ENCODE measurements at places on chromosomes 3 and 15.

DNA sequence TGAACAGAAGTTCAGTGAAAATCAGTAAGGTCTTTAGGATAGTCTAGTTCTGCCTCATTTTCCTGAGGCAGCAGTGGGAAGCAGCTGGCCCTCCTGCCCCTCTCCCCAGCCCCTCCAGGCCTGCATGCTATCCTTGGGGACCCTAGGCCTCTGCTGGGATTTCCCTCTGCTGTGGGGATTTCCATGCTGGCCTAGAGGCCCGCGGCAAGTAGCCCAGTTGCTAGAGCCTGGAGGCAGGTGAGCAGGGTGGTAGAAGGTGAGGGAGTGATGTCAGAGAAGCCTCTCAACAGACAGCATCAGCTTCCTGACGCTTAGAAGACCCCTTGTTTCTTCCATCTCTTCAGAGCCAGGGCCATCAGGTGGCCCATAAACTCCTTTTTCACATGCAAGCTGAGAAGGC, 305.8 kb upstream of the THBS1 start:
- no peak for DNase-seq

GRCh38 chr3:82596805-82597204, 835.4 kb upstream of the GBE1 start:
- DNase-seq, result no peak

DNA sequence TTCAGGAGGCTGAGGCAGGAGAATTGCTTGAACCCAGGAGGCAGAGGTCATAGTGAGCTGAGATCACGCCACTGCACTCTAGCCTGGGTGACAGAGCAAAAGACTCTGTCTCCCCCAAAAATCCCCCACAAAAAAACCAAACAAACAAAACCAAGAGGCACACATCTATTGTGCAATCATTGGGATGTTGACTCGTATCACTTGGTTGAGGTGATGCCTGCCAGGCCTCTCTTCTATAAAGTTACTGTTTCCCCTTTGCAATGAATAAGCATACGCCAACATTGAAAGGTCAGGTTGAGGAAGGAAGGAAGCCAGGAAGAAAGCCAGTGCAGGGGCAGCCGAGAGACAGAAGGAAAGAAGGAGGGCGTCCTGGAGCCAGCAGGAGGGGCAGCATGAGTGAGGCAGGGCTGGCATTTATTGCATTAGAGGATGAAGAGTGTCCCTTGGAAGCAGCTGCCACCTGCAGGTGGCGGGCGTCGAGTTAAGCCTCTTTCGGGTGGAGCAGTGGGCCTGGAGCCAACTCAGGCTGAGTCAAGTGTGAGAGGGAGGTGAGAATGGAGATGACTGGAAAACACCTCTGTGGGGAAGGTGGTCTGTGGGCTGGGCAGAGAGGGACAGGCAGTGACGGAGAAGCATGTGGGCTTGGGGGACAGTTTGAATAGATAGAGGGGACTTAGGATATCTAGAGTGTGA, 8.3 kb upstream of the CSPG4 start:
- no peak for DNase-seq

DNA sequence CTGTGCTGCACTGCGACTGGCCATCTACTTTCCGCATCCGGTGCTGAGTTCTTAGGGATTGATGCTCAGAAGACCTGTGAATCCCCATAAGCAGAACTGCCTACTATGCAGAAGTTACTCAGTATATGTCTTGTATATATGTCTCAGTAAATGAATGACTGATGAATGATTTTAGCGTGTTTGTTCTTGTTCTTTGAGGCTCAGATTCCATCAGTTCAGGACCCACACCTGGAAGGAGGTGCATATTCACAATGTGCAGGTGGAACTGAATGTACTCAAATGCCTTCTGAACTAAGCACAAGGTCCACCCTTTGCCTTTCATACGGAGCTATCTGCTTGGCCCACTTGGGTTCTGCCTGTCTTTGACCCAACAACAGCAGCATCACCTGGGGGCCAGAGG, 19.8 kb downstream of the TNFAIP8L3 start:
- DNase-seq, result no peak

- DNase-seq, result no peak
These were observed 86.8 kb downstream of the MYRIP start for GRCh38 chr3:39896184-39896583.

DNA sequence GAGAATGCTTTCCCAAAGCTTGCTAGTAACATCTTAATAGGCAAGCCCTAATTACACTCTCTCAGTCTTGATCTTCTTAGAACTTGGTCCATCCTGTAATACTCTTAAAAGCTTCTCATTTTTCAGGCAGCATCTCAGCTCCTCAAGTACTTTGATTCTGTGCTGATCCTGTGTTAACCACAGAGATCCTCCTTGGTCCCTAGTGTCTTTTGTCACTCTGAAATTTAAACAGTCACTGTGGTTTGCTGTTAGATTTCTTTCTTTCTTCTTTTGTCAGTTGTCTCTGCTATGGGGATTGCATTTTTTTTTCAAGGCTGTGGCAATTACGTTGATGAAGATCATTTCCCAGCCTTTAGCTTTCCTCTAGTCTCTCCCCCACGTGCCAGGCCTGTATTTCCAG, 26.0 kb upstream of the UBE3A start:
- DNase-seq, result no peak

DNA sequence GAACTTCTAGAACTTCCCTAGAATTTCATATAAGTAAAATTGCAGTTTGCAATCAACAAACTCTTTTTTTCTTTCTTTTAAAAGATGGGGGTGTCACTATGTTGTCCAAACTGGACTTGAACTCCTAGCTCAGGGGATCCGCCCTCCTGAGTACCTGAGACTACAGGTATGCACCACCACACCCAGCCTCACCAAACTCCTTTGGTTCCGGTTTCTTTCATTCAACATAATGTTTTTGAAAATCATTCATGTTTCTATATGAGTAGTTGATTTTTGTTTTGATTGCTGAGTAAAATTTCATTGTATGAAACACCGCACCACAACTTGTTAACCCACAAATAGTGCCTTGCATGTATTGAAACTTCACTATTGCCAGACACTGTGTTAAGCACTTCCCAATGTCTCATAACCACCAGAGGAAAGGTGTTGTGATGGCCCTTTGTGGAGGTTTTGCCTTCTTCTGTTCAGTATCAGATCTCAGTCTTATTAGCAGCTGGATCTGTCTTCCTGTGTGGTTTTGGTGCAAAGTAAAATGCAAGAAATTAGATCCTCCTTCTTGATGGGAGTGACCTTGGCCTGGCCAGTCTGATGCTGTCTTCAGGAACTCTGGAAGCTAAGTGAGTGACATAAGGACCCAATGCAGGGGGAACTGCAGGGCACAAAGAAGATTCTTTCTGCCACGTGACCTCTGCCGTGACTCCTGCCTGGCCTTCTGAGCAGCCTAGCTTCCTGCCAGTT, 78.8 kb upstream of the UBE2E1 start:
- DNase-seq, result no peak

- DNase-seq, result no peak
These were observed 43.7 kb downstream of the STAG1 start for GRCh38 chr3:136708333-136708985.

DNA sequence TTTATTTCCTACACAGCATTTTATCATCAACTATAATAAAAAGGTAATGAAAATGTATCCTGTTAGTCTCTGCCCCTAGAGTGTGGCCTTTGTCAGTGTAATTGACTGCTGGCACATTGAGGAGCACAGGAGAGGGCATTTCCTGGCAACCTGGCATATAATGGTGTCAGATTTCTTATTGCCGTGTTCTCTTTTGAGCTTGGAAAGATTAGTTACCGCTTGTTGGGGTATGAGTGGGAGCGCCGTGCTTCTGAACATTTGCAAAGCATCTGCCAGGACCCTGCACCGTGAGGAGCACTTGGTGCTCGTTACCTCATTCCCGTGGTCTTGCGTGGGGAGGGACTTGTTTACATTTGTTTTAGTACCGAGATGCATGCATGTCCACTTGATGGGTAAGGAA, 124.4 kb downstream of the PTPRG start:
- no peak for DNase-seq

GRCh38 chr15:81914734-81915256, 131.0 kb downstream of the MEX3B start:
- peak; percentile 20 for DNase-seq

DNA sequence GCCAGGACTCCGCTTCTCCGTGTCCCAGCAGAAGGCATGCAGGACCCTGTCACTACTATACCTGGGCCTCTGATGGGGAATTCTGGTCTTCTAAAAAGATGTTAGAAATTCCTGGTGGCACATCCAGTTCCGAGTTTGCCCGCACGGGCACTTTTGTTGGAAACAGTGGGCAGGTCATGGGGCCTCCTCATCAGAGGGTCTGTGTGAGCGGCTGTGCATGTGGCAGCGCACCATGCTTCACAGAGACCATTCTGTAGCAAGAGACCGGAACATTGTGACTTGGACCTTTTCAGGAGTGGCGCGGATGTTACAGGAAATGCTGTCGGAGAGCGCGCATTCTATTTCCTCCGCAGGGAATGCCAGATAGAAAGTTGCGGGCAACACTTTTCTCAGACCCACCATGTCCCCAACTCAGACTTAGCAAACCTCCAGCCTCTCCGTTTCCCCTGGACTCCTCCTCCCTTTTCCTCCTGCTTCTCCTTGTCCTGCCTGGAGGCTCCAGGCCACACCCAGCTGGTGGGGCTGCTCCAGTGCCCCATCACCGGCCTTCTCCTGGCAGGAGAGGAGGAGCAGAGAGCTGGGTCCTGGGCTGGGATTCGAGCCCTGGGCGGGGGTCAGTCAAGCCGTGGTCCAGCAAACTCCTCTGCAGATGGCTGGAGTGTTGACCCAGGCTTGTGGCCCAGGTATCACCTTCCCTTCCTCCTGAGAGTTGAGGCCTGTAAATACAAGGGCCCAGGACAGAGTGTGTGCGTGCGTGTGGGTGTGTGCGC, 46.6 kb downstream of the KLF13 start:
- no peak for DNase-seq

DNA sequence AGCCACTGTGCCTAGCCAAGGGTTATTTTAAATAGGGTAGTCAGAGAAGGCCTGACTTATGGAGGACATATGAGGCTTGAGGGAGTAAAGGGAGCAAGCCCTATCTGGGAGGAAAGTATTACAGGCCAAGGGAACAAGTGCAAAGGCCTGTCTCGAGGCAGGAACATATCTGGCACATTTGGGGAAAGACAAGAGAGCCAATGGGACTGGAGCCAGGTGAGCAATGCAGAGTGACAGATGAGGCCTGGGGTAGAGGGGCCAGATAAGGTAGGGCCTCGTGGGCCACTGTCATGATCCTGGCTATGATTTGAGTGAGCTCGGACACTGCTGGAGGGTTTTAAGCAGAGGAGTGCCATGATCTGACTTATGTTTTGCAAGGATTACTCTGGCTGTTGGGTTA, 43.8 kb downstream of the DCP1A start:
- DNase-seq, result no peak

DNA sequence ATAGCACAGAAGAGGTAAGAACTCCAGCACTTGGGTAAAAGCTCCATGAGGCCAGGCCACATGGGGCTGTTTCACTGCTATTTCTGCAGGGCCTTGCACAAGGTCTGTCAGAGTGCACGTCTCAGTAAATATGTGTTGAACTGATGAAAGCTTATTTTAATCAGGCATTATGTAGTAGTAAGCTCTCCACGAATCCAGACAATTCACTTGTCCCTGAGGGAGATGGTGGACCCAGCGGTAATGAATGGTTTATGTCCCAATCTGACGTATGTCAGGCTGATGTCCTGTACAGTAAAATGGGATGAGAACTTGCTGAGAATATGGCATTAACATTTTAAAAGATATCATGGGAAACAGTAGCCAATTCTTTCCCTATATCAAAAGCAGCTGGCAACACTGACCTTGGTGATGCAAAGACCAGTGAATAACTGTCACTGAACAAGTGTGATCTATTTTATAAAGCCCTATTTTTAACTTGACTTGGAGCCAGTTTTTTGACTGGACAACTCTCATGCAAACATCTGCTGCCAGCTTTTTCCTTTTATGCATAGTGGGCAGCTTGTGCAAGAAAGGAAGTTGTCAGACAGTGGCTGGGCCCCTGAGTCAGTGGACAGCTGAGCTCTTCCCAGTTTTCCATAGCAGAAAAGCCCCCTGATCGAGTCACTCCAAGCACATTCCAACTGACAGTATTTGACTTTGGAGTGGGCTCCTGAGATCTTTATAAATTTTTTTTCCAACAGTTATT, 519.8 kb upstream of the MDFIC2 start:
- peak; percentile 97 for DNase-seq

DNA sequence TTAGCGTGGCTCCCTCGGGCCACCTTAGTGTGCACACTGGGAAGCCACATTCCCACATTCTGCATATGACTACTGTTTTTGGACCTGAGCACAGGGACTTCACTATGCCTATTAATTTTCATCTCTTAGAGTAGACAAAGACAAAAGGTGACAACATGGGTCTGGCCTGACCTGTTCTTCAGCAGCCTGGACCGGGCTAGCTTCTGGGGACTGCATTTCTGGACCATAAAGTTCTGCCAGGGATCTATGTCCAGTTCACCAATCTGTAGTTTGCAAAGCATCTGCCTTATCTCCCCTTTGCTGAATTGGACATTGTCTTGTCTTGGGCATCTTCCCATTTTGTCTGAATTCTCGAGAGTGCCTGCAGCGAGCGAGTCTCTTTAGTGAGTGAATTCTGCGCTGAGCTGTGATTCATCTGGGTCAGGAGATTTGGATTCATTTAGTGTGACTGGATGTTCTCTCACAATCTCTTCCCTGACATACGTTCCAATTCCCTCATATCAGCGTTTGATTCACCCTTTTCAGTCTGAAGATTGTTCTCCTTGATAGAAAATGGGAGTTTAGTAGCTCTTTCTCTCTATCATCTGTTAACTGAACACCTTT, 112.2 kb upstream of the PLXNA1 start:
- peak; percentile 28 for DNase-seq

DNA sequence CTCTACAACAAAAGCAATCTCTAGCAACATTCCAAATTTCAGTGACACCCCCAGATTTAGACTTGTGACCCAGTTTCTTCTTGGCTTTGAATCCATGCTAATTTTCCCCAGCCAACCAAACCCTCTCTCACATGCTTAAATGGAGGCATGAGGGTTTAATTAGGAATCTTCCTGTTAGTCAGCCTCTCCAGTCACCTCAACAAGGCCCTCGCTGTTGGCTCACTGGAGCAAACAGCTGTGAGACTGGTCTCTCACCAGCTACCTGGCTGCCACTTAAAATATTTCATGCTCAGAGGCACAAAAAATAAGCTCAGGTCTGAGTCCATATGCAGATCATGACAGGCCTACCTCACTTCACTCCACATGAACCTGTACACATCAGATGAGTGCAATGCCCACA, 630.4 kb upstream of the ADAMTS9 start:
- DNase-seq, result peak; percentile 25

DNA sequence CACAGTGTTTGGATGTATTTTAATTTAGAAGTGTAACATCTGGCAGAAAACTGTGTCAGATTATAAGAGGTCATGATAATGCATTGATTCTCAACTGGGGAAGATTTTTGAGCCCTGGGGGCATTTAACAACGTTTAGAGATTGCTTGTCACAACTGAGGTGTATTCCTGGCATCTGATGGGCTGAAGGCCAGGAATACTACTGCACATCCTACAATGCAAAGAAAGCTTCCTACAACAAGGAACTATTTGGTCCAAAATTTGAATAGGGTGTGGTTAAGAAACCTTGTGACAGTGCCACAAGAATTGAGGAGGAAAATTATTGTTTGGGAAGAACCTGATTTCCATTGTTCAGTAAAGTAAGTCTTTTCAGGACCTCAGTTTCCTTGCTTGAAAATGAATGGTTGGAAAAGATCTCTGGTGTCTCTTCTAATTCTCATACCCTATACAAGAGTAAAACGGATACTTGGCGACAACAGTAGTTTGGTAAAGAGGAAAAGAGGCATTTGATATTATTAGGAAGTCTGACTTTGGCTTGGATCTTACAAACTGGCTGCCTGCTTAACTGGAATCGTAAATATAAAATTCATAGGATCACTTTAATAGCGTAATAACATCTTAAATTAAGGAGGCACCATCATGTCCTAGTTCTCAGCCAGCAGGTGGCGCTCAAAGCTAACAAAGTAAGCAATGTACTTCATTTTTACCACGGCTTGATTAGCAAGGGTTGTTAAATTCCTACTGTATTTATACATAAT, 4.3 kb downstream of the DAZL start:
- DNase-seq, result peak; percentile 79
